Activated CD4-positive, alpha-beta T cell treated with anti-CD3 and anti-CD28 coated beads, Interleukin-2, amount 50 U/mL, for 1 hour (primary cell): ENCODE measurements at places on chromosomes 7 and 10.

- DNase-seq, result no peak
Observed at GRCh38 chr7:130365511-130366441, 14.5 kb upstream of the CPA1 start.

DNA sequence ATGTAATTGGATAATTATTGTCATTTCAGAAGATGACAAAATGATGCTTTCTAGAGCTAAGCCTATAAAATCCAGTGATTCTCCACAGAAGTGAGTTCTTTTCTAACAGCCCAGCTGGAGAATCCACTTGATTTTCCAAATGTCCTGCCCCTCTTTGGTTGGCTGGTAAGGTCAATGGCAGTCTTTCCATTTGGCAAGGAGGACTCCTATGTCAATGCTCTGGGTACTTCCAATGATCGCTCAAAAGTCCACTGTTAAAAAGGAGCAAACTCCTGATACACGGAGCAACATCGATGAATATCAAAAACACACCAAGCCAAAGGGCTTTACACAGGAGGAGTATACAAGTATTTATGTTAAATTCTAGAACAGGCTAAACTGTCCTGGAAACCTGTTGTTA, 57.8 kb downstream of the STK17A start:
- no peak for DNase-seq

GRCh38 chr10:58266826-58267712, 625 bp downstream of the IPMK start:
- DNase-seq, result peak; percentile 25

- DNase-seq, result no peak
Observed at GRCh38 chr7:158452331-158452730, 135.3 kb downstream of the PTPRN2 start.

DNA sequence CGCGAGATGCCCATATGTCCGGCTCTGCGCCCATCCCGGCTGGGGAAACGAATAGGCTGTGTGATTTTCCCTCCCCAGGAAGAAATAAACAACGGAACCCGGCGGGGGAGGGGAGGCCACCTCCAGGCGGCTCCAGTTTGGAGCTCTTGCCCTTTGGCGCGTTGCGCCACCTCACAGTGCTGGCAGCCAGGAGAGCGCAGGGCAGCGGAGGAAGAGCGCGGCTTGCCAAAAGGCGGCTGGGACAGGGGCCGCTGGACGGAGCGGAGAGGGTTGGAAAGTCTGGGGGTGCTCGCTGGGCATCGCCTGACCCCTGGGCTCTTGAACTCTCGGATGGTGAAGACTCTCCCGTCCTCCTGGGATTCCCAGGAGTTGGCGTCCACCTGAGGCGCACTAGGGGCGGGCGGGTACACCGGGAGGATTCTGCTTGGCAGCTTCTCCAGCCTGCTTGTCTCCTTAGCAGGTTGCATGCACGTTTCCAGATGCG, 5.3 kb upstream of the NEUROG3 start:
- DNase-seq, result no peak

GRCh38 chr10:25556457-25556856, 377.6 kb upstream of the MYO3A start:
- DNase-seq, result no peak

GRCh38 chr7:107961405-107961804, 41.6 kb downstream of the LAMB1 start:
- DNase-seq, result no peak
